NCI-H446 treated with DMSO at 0.1 percent for 48 hours (cell line): ENCODE measurements at places on chromosomes 3 and 15.

GRCh38 chr3:61561374-61562041 is at the start of gene PTPRG:
TSS of gene PTPRG (plus strand) at chr3:61561571. CDS start at chr3:61562288, 717 bp downstream.
- peak; percentile 85 for DNase-seq

GRCh38 chr3:128753715-128754114 is 27.7 kb downstream of the RAB7A start:
- DNase-seq: no peak

GRCh38 chr15:68634122-68634482 is 55.3 kb downstream of the CORO2B start:
- DNase-seq: no peak

GRCh38 chr3:50441424-50442217 is 61.8 kb downstream of the CACNA2D2 start:
- no peak for DNase-seq

DNA sequence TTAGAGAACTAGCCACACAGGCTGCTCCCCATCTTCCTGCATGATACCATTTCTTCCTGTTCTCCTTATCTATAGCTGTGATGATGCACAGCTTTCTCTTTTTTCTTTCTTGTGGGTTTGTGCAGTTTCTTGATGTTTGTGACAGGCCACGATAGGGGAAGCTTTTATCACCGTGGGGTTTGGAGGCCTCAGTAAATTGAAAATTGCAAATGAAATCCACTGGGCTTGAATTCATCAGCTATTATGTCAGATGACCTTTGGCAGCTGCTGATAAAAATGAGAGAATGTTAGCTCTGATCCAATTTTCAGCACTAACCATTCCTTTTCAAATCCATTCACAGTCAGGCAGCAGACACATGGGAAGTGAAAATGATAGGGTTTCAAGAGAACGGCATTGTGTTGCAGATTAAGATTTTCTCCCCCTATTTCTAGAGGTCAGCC is 176.9 kb upstream of the SOX2 start:
- DNase-seq: no peak

DNA sequence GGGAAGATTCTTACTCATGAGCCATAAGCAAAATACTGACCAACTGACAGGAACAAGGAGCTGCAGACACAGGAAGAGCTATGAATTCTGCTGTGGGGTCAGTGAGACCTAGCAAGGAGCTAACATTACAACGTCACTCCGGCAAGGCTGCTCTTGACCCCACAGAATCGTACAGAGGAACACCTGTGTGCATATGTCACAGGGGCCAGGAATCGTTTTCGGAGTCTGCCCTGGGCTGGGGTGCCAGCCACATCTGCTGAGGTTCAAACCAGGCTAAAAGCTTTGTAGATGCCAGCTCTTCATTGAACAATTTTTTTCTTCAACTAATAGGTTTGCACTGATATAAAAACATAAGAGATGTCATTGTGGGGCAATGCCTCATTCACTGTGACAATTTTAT is 82.6 kb downstream of the LRRK1 start:
- DNase-seq: no peak

- no peak for DNase-seq
Measured at GRCh38 chr3:138687236-138687635, 78.7 kb downstream of the FAIM start.

- DNase-seq: peak; percentile 26
Measured at GRCh38 chr3:111989061-111989678, 9.6 kb upstream of the TAGLN3 start.
